ENCODE measurements at places on chromosomes 3 and 15.
A peak's percentile ranks its signal among the peaks of the same experiment; 100 is the strongest.

- DNase-seq: no peak
Observed at GRCh38 chr3:115518100-115518852, 105.0 kb upstream of the GAP43 start.

DNA sequence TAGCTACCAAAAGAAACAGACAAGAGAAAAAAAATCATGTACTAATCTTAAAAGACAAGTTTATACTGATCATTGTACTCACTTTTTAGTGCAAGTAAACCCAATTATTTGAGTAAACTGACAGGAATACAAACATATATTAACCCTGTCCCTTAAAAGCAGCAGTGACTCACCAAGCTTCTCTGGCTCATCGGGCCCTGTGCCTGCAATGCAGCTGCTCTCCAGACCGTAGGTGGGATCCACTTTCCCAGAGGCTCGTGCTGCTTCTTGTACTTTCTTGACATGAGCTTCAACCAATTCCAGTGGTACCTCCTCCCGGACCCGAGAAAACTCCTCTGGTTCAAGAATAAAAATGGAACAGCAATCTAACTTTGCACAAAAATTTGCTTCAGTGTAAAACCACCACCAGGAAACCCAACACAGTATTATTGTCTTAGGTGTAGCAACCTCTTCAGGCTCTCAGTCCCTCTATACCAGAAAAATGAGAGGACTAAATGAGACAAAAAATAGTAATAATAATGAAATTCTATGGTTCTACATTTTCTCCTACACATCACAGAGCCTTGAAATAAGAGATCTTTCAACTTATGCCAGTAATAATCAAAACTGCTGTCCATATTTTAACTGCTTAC lies 82.6 kb upstream of the CSPG5 start:
- DNase-seq: no peak

DNA sequence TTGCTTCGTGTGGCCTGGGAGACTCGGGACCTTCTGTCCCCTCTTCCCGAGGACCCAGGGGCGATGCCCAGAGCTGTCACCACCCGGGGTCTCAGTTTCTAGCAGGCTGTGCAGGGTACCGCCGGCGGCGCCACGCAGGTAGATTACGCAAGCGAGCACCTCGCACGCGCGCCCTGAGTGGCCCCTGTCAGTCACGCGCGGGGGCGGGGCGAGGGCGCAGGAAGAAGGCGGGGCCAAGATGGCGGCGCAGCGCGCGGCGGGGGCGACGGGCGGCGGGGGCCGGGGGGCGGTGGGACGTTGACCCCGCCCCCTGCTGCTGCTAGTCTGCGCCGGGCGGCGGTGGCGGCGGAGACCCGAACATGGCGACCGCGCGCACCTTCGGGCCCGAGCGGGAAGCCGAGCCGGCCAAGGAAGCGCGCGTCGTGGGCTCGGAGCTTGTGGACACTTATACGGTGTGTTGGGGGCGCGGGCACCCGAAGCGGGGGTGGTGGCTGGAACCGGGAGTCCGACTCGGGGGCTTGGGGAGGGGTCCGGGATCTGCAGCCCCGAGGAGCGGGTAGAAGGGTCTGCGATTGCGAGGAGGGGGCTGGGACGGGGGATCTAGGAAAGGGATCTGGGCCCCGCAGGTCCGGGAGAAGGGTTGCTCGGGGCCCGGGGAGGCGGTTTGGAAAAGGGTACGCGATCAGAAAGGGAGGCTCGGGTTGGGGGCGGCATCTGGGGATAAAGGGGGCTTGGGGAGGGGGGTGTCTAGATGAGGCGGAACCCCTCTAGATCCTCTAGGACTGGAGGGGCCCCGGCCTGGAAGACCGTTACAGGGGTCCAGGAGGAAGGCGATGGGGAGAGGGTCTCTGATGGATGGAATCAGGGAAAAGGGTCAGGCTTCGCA lies at the start of gene NISCH:
Gene NISCH (plus strand): TSS at position 322 of the 886 bp plus-strand sequence. CDS start 38 bp downstream, at position 360.
- DNase-seq: peak; percentile 95

GRCh38 chr15:100885811-100886210 lies 6.2 kb downstream of the ALDH1A3 start:
- no peak for DNase-seq

GRCh38 chr3:36814066-36814717 lies 49.8 kb upstream of the DCLK3 start:
- DNase-seq: no peak

GRCh38 chr3:2880218-2880756 lies 229.9 kb downstream of the IL5RA start:
- DNase-seq: no peak

GRCh38 chr15:101617390-101617965 lies 34.7 kb downstream of the TM2D3 start:
- DNase-seq: no peak

- no peak for DNase-seq
Observed at GRCh38 chr3:141052201-141053069, 1.3 kb downstream of the SPSB4 start.

GRCh38 chr3:57079474-57079831 lies 19.0 kb downstream of the SPATA12 start:
- no peak for DNase-seq

DNA sequence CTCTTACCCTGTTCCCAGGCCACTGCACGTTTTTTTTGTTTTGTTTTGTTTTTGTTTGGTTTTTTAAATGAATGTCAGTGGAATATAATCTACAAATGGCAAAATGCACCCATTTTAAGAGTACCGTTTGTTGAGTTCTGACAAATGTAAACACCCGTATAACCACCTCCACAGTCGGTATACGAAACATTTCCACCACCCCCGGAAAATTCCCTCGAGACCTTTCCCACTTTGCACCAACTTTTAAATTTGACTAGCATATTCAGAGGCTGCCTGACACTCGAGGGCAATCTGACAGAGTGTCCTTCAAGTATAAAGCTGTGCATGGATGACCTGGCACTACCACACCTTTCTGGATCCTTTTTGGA lies 613 bp upstream of the ARHGEF3 start:
- no peak for DNase-seq

DNA sequence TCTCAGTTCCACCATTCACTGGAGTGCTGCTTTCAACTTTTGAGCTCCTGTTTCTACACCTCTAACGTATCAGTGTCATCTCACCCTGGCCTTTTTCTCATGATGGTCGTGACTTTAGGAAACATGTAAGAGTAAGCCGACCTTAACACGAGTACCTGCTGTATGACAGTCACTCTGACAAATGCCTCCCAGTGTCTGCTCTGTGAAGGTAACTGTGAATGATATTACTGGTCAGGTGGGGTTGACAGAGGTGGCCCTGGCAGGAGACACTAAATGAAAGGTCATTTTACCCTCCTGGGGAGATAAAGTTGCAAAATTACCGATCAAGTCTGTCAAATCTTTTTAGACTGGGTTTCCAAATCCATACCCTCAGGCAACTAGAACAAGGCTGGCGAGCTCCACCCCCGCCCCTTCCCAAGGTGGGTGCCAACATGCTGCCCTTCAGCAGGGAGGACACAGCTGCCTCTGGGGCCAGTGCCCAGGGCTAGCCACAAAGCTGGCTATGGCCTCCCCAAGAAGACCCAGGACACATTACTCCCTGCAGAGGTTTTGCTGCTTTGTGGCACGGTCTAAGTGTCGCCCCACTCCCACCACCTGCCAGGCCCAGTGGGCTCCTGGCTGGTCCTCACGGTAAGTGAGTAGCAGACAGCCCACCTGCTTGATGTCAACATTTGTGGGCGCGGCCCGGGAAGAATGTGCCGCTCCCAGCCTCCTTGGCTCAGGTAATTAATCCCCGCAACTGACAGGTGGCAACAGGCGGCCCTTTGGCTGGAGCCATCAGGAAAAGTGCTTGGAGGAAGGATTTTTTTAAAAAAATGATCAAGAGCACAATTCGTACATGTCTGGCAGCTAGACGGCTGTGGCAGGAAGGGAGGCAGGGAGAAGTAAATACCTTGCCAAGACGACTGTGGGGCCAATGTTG lies 211.8 kb downstream of the TP63 start:
- DNase-seq: no peak
